IPS DF 6.9 (cell line): ENCODE measurements at places on chromosomes 3 and 15.

GRCh38 chr15:77497110-77497737, 76.5 kb downstream of the HMG20A start:
- no peaks in the 10 kb centered on the region for H3K36me3 ChIP-seq
- peaks cover 6% of the 10 kb centered on the region for H3K4me1 ChIP-seq
- H3K27me3 ChIP-seq: no peaks in the 10 kb centered on the region
- H3K4me3 ChIP-seq: no peak overlapping the region
- H3K27ac ChIP-seq: no peak overlapping the region

DNA sequence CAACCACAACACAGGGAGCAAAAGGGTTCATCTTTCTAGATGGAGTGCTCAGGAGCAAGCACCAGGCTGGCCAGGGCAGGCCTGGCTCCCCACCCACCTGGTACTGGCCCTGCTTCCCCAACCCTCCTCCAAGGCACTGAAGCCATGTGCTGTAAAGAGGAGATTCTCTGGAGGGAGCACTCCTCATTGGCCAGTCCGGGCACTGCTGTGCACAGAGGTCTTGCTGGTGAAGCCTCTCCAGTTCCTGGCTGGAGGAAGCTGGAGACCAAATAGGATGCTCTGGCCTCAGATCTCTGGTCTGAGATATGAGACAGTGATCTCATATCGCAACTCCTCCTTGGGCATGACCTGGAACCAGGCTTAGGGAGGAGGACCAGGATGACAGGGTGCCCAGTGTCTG, 7.7 kb upstream of the SEMA3F start:
- H3K36me3 ChIP-seq: no peaks in the 10 kb centered on the region
- no peak overlapping the region for H3K4me3 ChIP-seq
- H3K27ac ChIP-seq: no peak overlapping the region
- DNase-seq: no peak
- H3K27me3 ChIP-seq: no peaks in the 10 kb centered on the region

DNA sequence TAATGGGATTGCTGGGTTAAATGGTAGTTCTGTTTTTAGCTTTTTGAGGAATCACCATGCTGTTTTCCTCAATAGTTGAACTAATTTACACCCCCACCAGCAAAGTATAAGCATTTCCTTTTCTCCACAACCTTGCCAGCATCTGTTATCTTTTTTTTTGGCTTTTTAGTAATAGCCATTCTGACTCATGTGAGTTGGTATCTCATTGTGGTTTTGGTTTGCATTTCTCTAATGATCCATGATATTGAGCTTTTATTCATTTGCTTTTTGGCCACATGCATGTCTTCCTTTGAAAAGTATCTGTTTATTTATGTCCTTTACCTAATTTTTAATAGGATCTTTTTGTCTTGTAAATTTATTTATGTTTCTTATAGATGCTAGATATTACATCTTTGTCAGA, 288.2 kb downstream of the EPHA6 start:
- H3K4me1 ChIP-seq: no peaks in the 10 kb centered on the region
- no peaks in the 10 kb centered on the region for H3K36me3 ChIP-seq
- H3K4me3 ChIP-seq: no peak overlapping the region
- no peak overlapping the region for H3K27ac ChIP-seq
- H3K27me3 ChIP-seq: no peaks in the 10 kb centered on the region
- no peak for DNase-seq

DNA sequence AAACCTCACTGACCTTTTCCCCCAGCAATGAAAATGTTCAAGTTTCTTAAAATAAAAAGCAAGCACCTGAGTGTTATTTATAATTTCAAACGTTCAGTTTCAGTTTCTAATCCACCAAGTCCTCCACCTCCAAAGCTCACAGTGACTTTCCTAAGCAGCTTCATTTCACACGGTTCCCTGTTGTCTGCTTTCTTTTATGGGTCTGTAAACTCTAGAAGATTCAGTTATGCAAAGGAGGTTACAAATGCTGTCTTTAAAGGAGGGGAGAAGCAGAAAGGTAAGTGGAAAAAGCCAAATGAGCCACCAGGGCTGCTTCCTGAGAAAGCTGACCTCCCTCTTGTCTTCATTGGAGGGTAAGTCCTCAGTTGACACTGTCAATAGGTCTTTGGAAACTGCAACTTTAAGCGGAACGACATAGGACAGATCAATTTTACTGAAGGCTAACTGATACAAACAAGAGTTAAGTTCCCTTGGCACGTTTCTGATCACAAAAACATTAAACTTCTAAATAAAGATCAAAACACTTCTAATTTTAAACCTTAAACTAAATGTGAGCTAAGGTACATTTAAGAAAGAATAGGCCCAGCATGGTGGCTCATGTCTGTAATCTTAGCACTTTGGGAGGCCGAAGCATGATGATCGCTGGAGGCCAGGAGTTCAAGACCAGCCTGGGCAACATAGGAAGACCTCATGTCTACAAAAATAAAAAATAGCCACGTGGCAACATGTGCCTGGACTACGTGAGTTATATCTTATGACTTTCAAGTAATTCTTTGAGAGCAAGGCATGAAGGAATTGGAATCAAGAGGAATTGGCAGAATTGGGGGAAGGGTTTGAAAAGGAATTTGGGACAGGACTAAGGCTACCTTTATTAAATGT, 151.9 kb upstream of the UBE2E1 start:
- H3K4me3 ChIP-seq: no peak overlapping the region
- H3K27me3 ChIP-seq: no peaks in the 10 kb centered on the region
- H3K27ac ChIP-seq: no peak overlapping the region
- no peak for DNase-seq

- no peaks in the 10 kb centered on the region for H3K27me3 ChIP-seq
- H3K36me3 ChIP-seq: no peaks in the 10 kb centered on the region
- H3K4me1 ChIP-seq: no peaks in the 10 kb centered on the region
- no peak overlapping the region for H3K27ac ChIP-seq
These were observed 30.0 kb downstream of the XXYLT1 start for GRCh38 chr3:195240939-195241338.

DNA sequence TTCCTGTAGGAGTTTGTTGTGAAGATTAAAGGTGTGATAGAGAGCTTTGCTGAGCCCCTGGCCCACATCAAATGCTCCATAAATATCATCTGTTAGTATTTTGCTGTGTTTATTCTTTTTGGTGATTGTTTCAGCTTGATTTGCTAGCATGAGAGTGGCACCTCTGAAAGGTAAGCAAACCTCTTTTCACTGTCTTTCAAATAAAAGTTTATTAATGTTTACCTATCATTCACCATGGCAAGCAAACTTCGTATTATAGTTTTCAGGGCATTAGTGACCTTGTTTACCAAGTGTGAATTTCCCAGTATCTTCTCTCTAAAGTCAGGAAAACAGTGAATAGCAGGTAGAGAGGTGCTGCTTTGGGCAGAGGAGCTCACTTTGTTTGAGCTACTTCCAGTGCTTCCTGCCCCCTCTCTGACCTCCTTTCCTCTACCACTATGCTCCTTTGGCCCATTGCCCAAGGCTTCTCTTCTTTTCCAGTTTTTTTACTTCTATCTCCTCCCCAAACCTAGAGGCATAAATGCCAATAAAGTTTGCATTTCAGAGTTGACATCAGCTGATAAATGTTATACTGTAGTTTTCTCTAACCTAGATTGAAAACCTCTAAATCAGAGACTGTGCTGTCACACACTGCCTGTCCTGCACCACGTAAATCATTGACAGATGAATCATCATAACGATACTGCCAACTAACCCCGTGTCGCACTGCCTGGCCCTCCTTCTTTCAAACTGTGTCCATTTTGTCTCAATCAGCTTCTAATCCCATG, 569.0 kb downstream of the TUSC7 start:
- no peak overlapping the region for H3K27ac ChIP-seq
- H3K4me1 ChIP-seq: no peaks in the 10 kb centered on the region
- DNase-seq: no peak
- no peaks in the 10 kb centered on the region for H3K36me3 ChIP-seq
- no peak overlapping the region for H3K4me3 ChIP-seq

DNA sequence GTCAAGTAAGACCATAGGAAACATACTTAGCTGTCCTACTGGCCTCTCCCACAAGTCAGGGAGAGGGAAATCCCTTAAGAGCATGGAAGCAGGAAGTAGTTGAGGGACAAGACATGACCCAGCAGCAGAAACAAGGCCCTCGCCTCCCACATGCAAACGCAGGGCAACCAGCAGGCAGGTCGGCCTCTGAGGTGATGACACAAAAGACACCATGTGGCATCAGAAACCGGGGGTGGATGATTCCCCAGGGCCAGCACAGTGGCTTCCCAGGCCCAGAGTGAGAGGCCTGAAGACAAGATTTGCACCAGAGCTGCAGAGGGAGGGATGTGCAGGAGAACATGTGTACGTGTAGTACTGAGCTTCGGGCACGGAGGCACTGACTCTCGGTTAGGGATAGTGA, 26.3 kb downstream of the PXYLP1 start:
- H3K4me3 ChIP-seq: no peak overlapping the region
- no peak overlapping the region for H3K27ac ChIP-seq
- no peaks in the 10 kb centered on the region for H3K36me3 ChIP-seq
- no peak for DNase-seq

DNA sequence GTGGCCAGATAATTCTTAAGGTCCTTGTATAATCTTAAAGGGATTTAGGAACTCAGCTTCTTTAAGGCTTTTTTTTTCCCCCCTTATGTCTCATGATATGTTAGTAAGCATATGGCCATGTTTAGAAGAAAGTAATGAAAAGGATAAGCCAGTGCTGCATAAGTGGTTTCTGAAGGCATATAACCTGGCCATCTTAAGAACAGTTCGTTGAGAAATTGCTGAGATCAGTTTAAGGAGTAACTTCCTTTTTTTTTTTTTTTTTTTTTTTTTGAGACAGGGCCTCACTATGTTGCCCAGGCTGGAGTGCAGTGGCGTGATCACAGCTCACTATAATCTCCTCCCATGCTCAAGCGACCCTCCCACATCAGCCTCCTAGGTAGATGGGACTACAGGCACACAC, 51.7 kb downstream of the UBE2E2 start:
- DNase-seq: no peak
- H3K27ac ChIP-seq: no peak overlapping the region
- no peaks in the 10 kb centered on the region for H3K27me3 ChIP-seq
- H3K4me3 ChIP-seq: no peak overlapping the region
- no peaks in the 10 kb centered on the region for H3K36me3 ChIP-seq

DNA sequence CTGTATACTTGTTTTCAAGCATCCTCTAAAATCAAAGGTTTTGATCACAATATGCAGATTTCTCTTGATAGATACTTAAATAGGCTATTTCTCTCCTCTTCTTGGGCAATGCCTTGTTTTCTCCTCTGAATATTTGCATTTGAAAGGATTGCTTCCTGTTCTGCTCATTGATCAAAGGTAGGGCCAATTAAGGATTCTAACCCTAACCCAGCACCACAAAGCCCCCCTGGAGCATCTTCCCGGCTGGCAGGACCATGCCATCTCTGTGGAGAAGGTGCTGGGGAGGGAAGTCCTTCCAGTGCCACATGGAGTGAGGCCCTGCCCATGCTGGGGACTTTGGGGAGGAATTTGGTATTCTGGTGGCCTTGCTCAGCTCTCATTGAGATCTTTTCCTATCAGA, 11.3 kb upstream of the NIPA2 start:
- H3K4me1 ChIP-seq: peaks cover 4% of the 10 kb centered on the region
- no peak overlapping the region for H3K27ac ChIP-seq
- DNase-seq: no peak
- no peak overlapping the region for H3K4me3 ChIP-seq
- H3K27me3 ChIP-seq: no peaks in the 10 kb centered on the region

GRCh38 chr15:33089165-33089877, 105.2 kb downstream of the FMN1 start:
- H3K36me3 ChIP-seq: no peaks in the 10 kb centered on the region
- H3K27me3 ChIP-seq: no peaks in the 10 kb centered on the region
- no peak overlapping the region for H3K4me3 ChIP-seq
- no peak for DNase-seq

DNA sequence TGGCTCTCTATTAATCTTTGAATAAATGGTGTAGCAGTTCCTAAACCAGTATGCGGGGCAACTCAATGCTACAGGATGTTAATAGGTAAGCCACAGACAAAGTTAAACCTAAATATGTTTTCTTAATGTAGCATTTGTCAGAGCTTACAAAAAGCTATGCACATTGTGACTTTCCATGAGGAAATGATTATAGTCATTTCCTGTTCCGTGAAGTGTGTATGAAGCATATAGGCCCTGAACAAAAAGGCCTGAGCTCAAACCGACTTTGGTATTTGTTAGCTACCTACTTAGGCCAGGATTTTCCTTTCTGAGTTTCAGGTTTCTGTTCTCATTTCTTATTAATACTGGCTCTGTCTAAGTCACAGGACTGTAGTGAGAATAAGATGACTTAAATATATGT, 14.2 kb downstream of the ZNF80 start:
- H3K27ac ChIP-seq: no peak overlapping the region
- no peaks in the 10 kb centered on the region for H3K36me3 ChIP-seq
- no peak overlapping the region for H3K4me3 ChIP-seq
- H3K27me3 ChIP-seq: no peaks in the 10 kb centered on the region; the same call in 1 of the 2 replicates
- no peaks in the 10 kb centered on the region for H3K4me1 ChIP-seq

DNA sequence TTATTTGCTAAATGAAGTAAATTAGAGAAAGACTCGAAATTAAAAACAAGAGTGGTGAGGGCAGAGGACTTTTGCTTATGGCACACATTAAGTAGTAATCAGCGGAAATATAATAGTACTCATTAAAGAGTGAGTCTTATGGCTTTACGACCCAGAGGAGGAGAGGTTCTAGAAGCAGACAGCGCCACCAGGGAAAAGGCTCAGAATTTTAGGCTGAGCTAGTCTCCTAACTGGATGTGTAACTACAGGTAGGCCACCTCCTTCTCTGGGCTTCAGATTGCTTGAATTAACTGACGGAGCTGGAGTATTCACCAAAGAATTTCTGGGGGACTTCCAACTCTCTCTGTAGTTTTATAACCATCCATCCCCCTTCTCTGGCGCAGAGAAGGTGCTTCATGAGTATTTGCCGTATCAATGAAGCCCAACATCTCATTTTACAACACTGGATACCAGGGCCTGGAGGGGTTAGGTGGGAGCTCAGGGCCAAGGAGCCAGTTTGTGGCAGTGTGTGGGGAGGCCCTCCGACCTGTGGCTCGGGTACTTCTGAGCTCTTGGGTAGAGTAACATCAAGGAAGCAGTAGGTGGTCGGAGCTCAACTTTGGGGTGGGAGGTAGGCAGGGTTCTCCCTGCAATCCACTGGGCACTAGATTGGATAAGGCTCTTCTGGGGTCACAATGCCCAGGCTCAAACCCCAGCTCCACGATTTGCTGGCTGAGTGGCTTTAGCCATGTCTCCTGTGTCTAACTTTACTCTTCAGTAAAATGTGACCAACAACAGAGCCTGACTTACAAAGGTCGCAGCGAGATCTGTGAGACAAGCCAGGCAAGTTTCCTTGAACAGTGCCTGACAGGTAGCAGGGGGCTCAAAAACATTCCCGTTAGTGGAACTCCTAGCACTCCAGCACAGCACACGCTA, 1.1 kb downstream of the CHCHD4 start:
- no peak for DNase-seq
- no peaks in the 10 kb centered on the region for H3K27me3 ChIP-seq
- H3K36me3 ChIP-seq: no peaks in the 10 kb centered on the region
- no peak overlapping the region for H3K27ac ChIP-seq
- H3K4me3 ChIP-seq: peak overlapping the region; percentile 83; the same call in 1 of the 2 replicates

DNA sequence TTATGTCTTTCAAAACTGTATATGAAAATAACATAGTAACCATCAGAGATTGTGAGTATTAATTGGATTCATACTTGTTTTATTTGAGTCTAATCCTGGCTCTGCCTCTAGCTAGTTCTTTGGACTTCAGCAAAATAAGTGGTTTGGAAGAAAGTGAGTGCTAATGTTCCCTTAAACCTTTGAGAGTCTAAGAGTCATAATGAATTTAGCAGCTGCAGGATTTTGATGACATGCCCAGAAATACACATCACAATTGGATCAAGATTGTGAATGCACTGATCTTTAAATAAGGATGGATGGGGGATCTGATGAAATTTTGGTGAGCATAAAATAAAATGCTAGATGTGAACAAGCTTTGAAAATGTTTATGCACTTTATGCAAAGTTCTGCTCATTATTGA, 79.9 kb upstream of the FAM98B start:
- H3K4me1 ChIP-seq: no peaks in the 10 kb centered on the region
- H3K27ac ChIP-seq: no peak overlapping the region
- no peak overlapping the region for H3K4me3 ChIP-seq
- no peaks in the 10 kb centered on the region for H3K36me3 ChIP-seq
